ENCODE measurements at places on chromosomes 6 and 20. TPM values are rescaled to one million over a fixed set of nuclear protein-coding genes. Genes with fewer than 3 reads are reported as not detected.

The WFDC12 gene
- not detected for total RNA-seq

The CAP2 gene
- 45.1 TPM for total RNA-seq

The NDRG3 gene
- total RNA-seq, result 18.3 TPM

GRCh38 chr6:128919412-128920180 is 36.7 kb downstream of the LAMA2 start:
- DNase-seq, result peak; percentile 68

DNA sequence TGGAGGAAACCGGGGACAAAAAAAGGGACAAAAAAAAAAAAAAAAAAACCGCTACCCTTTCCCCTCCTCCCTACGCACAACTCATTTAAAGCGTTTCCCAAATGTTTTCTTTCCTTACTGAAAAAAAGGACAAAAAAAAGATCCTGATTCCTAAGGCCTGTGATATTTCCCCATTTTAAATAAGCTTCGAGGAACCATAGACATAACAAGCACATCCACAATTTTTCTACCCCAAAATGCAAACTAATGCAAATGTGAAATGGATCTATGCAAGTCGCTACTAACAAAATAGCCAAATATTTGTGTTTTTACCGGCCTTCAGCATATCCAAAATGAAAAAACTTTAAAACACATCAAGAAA is 1.4 kb upstream of the ZNF217 start:
- DNase-seq, result no peak

DNA sequence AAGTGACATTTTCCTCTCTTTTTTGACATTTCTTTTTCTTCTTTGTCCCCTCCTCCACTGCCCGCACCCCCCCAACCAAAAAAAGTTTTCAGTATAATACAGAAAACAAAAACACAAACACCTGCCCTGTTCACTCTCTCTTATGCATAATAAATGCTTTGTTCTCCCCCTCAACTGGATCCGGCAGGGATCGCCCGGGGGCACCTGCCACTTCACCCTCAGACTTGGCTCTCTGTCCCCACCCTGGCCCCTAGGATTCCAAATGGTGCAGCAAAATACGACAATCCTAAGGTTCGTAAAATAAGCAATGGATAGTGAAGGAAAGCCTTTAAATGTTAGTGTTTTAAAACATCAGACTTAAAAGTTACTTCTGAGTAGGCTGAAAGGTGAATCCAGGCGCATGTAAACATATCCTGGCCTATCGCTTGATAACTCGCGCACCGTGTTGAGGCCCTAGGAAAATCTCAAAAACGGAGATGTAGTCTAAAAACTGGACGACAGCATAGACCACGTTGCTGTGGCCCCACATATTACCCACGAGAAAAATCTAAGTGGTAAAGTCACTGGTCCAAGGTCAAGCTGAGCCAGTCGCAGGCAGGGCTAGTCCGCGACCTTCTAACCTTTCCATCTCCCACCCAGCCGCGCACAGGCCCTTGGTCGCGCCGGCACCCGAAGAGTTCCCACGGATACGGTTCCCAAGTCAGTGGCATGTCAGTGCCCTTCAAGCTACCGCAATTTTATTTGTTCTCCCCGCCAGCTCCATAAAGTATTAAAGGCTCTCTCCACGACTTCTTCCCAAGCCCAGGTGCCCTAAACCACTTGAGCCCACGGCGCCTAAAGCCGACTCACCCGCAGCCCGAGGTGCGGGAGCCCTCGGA is 130.8 kb downstream of the OGFRL1 start:
- peak; percentile 27 for DNase-seq

GRCh38 chr20:61748376-61748775 is 317.3 kb downstream of the TAF4 start:
- DNase-seq, result peak; percentile 10

DNA sequence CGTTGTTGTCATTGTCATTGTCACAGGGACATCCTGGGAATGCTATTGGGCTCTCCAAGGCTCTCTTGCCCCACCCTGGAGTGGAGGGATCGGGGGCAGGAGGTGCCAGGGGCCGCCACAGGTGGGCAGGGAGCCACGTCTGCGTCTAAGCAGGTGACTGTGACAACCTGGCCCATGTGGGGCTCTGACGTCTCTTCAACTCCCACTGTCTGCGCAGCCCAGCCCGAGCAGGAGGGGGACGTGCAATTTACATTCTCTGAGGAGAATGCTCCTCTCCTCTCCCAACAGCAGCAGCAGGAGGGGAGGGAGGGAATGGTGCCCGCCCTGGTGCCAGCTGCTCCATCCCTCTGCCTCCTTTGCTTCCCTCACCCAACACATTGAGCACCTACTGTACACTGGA is 50.1 kb downstream of the GRM4 start:
- no peak for DNase-seq

DNA sequence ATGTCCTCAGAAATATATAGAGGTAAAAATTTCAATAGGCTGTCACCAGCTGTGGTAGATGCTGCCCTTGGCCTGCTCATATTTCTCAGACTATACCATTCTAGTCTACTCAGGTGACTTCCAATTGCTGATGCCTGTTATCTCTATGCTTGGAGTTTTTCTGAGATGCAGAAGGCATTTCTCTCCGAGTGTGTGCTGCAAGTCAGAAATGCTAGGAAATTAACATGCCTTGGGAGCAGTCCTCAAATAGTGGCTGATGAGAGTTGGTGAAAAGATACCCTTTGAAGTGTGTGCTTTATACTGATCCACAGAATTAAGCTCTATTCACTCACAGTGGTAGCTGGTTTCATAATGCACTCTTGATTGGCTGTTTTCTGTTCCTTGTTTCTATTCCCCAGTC is 43.2 kb upstream of the PKIB start:
- DNase-seq, result no peak

GRCh38 chr6:41624621-41625380 is 13.5 kb upstream of the MDFI start:
- no peak for DNase-seq

DNA sequence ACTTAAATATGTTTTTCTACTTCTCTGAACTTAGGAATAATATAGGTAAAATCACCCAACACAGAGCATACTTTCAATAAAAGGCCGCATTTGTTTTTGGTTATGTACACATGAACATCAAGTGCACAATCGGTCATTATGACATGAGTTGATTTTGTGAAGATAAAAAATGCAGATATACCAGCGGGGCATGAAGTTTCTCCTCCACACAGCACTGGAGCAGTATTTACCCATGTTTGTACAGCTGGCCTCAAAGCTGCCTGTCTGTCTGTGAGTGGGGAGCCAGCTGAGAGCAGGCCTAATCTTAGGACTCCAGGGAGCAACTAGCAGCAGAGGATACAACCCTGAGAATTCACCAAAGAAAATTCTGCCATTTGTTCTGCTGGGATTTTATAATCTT is 206.5 kb downstream of the TPBG start:
- DNase-seq, result peak; percentile 31

All from LHCN-M2 (cell line).